ENCODE measurements at places on chromosomes 12 and 14.
A peak's percentile ranks its signal among the peaks of the same experiment; 100 is the strongest.

DNA sequence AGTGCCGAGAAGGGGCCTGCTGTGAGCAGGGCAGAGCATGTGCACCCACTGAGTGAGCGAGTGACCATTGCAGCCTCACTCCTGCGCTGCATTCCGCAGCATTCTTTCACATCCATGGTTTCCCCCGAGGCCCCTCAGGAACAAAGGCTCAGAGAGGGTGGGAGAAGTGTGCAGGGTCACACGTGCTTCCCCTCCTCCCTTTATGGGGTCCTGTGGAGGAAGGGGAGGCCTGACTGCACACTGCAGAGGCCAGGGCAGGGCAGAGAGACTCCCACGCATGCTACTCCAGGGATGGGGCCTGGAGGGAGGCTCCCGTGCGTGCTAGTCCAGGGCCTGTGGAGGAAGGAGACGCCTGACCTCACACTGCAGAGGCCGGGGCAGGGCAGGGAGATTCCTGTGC lies 63.2 kb downstream of the DIO3 start:
- no peak for DNase-seq

DNA sequence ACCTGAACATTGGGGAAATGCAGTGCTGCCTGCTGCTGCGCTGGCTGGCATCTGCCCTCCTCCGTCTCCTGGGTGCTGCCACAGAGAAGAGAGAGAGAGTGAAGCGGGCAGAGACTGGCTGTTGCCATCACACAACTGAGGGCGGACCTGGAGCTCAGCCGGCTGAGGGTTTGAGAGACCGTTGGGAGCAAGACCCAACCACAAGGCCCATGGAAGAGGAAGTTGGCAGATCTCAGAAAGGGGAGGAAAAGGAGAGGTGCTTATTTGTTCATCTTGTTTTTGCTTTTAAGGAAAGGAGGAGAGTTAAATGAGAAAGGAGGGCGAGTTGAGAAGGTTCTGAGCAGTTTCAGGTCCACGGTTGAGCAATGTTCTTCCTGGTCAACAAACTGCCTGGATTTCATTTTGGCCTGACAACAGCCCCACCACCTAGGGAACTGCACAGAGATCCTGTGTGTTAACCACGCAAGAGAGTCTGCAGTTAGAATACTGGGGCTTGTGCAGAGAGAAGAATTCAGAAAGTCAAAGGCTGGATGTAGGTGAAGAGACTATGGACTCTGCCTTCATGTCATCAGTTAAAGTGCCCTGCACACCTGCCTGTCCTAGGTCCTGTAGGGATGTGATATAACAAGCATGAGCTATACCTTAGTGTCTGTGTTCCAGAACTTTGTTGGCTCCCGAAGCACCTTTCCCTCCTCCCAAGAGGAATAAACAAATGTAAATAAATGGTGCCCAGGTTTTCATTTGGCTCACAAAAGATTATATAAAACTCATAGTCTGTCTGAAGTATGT lies 124.6 kb downstream of the ETV6 start:
- no peak for DNase-seq

- DNase-seq = peak; percentile 6
Measured at GRCh38 chr12:113461666-113462065, 10.0 kb downstream of the LHX5 start.

DNA sequence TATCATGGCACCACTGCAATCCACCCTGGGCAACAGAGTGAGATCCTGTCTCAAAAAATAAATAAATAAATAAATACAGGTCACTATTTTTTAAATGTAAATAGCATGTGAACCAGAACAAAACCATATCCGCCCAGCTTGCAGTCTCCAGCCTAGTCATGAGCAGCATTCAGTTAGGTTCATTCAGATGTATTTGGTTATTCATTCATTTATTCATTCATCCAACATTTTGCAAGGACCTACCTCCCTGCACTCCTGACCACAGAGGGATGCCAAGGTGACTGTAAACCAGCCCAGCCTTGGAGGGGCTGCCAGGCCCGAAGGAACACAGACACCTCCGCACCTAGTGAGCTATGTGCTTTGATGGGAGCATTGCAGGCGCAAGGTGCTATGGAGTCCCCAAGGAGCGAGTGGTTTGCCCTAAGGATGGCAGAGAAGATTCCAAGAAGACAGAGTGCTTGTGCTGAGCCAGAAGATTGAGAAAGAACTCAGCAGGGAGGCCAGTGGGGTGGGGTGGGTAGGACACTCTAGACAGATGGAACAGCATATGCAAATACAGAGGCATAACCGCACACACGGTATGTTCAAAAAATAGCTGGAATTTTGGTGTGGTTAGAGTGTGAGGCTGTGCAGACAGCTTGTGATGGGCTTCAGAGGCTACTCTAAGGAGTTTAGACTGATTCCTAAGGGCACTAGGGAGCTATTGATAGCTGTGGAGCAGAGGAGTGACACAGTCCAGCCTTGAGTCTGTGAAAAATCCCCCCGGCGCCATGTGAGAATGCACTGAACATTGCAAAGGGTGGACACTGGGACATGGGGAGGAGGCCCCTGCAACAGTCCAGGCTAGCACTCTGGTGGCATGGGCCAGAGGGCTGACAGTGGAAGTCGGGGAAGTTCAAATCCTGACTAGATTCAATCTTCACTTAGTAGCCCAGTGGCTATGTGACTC lies 11.7 kb downstream of the DTX1 start:
- no peak for DNase-seq

DNA sequence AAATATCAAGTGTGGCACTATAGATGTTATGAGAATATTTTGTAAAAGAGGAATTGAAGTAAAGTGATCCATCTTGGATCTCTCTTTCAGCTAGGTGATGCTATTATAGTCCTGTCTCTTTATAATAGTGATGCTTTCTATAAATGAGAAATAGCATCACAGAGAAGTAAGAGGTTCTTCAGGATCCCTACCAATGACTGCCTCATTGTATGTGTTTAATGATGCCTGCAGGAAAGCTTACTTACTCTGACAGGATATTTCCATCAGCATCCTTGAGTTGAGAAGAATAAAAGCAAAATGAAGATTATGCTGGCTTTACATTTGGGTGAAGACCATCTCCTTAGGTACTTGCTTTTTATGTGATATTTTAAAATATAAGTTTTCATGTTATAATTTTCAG lies 846.0 kb upstream of the LRFN5 start:
- DNase-seq = no peak

- DNase-seq = peak; percentile 21
Measured at GRCh38 chr12:28872654-28873268, 276.3 kb upstream of the FAR2 start.

- DNase-seq = peak; percentile 16
Measured at GRCh38 chr12:57543581-57543980, 3.4 kb downstream of the DCTN2 start.

- DNase-seq = no peak
Measured at GRCh38 chr14:25090716-25091454, 40.9 kb upstream of the STXBP6 start.

GRCh38 chr14:102909462-102909861 lies 13.0 kb upstream of the AMN start:
- DNase-seq = no peak

- no peak for DNase-seq
Measured at GRCh38 chr12:88931598-88931997, 351.3 kb upstream of the KITLG start.

GRCh38 chr14:79967001-79967400 lies 244.3 kb downstream of the DIO2 start:
- no peak for DNase-seq

GRCh38 chr14:103702095-103702494 lies 13.2 kb downstream of the XRCC3 start:
- no peak for DNase-seq

DNA sequence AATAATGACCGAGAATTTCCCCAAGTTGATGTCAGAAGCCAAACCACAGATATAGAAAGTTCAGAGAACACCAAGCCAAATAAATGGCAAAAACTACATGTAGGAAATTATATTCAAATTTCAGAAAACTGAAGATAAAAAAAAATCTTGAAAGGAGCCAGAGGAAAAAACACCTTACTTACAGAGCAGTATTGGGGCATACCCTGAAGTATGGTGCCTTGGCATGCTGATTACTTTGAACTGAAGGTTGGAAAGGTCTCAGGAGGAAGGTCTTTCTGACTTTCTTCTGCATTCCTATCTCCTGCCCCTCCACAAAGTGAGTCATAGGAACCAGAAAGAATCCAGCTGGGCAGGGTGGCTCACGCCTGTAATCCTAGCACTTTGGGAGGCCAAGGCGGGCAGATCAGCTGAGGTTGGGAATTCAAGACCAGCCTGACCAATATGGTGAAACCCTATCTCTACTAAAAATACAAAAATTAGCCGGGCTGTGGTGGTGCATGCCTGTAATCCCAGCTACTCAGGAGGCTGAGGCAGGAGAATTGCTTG lies 8.8 kb upstream of the FGF6 start:
- no peak for DNase-seq

DNA sequence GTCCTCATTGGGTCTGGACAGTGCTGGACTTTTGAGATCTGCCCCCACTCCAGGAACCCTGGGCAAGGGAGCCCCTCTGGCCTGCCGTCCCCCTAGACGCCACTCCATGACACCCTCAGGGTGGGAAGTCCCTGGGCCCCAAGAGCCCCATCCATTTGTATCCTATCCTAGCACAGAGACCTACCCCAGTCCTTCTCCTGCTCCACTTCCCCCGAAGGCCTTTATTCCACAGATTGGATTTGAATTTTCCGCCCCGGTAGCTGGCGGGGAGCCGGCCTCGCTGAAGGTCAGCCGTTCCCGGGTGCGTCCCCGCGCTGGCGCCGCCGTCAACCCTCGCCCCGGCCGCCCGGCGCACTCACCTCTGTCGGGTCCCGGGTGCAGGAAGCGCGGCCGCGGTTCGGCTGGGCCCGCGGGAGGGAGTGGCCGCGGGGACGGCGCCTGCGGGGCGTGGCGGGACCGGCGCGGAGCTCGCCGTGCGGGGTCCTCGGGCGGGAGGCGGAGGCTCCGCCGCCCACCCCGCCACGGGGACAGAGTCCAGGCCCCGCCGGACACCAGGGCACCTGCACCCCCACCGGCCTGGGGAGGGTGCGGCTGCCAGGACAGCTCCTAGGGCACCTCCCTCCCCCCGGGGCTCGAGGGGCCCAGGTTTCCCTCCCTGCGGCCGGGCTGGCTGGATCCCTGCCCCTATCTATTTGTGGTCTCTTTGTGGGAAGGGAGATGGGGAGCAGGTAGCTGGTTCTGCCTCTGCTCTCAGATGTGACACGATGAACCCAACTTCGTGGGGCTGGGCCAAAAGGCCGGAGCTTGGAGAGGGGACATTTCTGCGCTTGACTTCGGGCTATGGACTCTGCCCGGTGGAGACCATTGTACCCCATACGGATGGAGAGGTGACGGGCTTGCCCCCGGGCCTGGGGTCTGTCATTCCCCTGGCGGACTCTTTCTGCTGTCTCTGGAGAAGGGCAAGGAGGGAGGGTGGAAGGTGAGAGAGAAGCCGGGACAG lies 19.9 kb upstream of the GPR68 start:
- no peak for DNase-seq

DNA sequence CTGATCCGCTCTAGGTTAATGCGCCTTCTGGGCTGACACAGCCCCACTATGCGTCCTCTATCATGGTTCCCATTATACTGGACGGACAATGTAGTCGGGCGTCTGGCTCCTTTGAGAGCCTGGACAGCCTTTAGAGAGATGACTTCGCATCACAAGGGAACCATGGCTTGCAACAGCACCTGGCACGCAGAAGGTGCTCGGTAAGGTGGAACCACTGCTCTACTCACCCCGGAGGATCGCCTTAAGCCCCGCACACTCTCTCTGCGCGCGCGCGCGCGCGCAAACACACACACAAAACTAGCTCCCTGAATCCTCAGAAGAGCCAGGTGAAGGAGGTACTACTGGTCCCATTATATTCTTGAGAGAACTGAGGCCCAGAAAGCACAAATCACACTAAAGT lies 7.1 kb downstream of the MAP3K12 start:
- DNase-seq = no peak

DNA sequence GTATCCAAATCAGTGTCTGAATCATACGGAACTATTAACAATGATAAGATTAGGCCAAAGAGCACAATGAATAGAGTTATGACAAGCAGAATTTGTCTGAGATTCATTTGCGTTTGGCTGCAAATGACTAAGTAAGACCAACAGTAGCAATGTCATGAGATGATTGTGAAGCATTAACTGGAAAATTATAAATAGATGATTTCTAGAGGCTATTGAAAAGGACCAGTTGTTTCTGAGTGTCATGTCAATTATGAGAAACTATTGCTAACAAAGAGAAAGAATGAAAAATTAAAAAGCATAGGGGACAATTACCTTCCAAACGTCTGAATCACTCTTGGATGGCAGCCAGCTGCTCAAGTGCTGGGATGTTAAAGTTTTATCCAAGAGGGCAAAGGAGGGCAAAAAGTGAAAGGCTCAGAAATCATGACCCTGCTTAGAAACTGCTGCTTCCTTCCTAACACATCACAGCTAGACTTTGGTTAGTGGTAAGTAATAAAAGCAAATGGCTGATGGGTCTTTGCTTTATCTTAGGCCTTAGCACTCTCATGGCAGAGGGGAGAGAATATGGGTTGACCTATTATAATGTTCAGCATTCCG lies 89.0 kb downstream of the AKAP6 start:
- DNase-seq = no peak

- no peak for DNase-seq
Measured at GRCh38 chr12:96437171-96437445, 36.9 kb upstream of the CDK17 start.

DNA sequence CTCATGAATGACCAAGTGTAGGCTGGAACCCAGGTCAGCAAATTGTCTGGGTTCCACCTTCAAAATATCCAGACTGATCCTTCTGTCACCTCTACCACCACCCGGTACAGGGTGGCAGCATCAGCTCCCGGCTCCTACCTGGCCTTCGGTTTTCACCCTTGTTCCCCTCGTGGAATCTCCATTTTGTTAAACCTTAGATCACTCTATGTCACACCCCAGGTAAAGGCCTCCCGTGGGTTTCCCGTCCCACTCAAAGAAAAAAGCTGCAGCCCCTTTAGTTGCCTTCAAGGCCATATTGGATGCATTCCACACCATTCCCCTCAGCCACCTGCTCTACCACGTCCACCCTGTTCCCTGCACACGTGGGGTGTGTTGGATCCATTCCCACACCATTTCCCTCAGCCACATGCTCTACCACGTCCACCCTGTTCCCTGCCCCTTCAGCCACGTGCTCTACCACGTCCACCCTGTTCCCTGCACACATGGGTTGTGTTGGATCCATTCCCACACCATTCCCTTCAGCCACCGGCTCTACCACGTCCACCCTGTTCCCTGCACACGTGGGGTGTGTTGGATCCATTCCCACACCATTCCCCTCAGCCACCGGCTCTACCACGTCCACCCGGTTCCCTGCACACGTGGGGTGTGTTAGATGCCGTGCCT lies 23.8 kb downstream of the SLC6A13 start:
- no peak for DNase-seq

DNA sequence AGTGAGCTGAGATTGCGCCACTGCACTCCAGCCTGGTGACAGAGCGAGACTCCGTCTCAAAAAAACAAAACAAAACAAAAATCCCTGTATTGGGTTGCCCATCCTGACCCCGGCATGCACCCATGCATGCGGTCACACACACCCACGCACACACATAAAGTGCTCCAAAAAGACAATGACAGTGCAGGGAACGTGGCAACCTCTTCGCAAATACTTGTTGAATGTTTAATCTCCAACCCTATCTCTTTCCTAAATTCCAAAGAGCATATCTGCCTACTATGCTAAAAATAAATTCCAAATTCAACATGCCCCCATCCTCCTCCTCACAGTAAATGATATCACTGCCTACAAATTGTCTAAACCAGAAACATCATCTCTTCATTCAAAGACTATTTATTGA lies 13.5 kb downstream of the SLC7A7 start:
- DNase-seq = no peak

GRCh38 chr12:102429211-102430154 lies 50.9 kb downstream of the IGF1 start:
- no peak for DNase-seq
